ENCODE measurements at places on chromosomes 7 and 10.

DNA sequence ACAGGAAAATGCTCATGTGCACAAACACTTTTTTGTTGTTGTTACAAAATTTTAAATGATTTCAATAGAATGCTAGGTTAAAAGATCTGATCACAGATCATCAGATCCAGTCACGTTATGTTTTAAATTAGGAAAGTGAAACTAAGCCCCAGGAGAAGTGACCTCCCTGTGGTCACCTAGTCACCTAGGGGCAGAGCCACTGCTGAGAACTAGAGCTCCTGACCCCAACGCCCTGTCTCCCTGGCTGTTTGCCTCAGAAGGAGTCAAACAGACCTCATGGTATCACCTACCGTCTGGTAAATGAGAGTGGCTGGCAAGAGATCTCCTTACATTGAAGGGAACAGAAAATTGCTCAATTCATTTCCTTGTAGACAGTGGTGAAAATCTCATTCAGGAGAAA, 447.3 kb downstream of the ADRA2A start:
- DNase-seq, result no peak

DNA sequence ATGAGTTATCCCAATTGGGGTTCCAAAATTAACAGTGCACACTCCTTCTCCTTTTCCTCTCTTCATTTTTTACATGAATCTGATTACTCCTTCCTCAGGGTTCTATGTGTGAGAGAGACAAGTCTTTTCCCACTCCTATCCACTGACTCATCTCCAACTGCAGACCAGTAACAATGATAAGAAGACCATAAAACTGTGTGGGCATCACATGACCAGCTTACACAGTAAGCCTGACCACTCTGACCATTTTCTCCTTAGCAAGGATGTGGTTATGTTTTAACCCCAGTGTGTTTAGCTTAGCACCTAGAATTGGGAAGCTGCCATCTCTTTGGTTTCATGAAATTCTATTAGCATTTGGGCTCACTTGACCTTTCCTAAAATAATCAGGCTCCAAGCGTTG, 145.0 kb upstream of the CALCR start:
- no peak for DNase-seq

- no peak for DNase-seq
These were observed 23.1 kb upstream of the JAZF1 start for GRCh38 chr7:28203508-28204240.

DNA sequence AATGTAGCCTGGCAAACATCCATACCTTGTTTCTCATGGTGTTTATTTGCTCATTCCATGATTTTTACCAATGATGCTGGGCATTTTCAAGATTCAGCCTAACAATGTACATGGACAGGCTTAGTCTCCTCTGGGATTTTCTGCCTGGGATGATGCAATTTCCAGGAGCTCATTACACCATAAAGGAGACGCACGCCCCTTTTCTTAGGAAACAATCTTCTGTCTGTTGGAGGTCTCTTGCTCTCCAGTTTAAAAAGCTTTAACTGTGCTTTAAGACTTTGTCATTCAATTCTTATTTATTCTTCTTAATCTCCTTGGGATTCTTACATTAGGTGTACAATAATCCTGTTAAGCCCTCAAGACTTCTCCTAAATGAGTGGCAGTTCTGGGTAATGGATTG, 150.3 kb upstream of the NRP1 start:
- DNase-seq, result no peak

- DNase-seq, result no peak
These were observed 50.2 kb downstream of the SND1 start for GRCh38 chr7:127702052-127702652.

DNA sequence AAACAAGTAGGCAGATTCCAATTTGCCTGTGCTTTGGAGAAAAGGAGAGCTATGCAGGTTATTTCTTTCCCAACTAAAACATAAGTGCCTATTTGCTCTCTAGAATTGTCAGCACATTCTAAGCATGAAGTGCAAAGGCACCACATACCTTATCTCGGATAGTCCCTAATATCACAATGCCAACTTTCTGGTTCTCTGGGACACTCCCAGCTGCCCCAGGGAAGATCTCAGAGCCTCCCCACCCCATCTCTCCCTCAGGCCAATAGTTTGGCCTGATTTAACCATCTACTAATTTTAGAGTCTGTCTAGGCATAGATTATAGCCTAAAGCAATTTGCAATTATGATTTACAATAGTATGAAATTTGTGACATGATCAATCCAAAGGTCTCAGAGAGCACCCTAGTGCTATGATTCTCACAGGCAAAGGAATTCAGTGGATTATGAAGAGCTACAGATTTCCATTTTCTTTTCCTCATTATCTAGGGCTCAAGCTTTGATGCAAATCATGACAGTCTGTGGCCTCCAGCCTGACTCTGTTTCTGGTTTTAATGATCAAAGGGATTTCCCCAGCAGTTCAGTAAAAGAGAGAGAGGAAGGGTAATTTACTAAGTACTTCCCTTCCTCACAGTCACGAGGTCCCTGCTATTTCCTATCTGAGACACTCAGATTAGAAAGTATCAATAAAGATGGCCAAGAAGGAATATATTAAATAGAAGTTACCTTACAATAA, 29.0 kb upstream of the IL6 start:
- no peak for DNase-seq

DNA sequence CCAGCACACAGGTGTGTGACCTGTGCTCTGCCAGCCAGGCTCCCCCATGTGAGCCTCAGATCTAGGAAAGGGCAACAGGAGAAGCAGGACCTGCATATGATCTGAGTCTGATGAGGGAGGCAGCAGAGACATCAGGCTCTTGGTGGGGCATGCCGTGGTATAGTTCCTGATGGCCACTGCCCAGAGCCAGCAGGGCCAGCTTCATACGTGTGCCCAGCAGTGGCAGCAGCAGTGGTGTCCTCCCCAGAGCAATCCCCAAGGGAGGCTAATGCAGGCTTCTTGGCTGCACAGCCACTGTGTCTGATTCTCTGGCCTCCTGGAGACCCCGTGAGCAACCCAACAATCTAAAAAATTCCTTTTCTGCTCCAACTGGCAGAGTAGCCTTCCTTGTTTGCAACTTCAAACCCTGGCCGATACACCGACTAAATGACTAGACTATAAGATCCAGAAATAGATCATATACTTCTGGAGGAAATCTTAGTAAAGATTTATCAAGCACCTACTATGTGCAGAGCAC, 230.6 kb upstream of the ZMIZ1 start:
- no peak for DNase-seq

- no peak for DNase-seq
These were observed 5.2 kb downstream of the OPTN start for GRCh38 chr10:13105184-13105583.

DNA sequence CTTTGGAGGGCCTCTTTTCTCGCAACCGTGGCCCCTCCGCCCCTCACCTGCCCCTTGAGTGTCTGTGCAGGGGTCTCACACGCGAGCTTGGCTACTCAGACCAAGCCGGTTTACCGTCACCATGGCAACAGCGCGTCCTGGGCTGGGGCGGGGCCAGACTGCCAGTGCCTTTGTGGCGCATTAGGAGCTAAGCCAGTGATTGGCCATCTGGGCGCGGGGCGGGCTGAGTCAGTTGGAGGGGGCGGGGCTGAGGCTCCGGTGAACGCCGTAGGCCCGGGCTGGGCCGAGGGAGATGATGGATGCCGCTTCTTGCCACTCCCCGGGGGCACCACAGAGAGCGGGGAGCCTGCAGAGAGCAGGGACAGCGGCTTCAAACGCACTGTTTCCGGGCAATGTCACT, 48.7 kb upstream of the FXYD4 start:
- peak; percentile 50 for DNase-seq

DNA sequence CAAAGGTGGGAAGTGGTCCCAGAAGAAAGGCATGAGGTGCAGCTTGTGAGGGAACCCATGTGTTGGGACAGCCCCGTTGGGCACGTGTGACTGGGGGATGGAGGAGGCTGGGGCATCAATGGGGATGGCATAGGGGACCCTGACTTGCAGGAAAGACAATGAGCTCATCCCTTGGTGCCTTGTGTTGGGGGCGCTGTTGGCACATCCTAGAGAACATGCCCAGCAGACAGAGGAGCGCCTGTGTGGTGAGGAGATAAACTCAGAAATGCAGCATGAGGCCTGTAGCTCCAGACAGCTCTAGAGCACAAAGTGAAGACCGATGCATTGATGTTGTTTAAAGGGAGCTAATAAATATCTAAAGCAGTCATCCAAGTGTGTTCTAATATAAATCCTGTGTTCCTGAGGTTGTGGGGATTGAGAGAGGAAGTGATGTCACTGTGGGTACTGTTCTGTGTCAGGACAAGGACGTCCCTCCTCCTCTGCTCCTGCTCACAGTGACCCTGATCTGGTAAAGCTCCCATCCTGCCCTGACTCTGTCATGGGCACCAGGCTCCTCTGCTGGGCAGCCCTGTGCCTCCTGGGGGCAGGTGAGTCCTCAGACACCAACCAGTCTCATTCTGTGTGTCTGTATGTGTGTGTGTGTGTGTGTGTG, 126.1 kb upstream of the PRSS58 start:
- DNase-seq, result no peak

GRCh38 chr7:32494946-32495297, 367 bp upstream of the AVL9 start:
- DNase-seq, result no peak

DNA sequence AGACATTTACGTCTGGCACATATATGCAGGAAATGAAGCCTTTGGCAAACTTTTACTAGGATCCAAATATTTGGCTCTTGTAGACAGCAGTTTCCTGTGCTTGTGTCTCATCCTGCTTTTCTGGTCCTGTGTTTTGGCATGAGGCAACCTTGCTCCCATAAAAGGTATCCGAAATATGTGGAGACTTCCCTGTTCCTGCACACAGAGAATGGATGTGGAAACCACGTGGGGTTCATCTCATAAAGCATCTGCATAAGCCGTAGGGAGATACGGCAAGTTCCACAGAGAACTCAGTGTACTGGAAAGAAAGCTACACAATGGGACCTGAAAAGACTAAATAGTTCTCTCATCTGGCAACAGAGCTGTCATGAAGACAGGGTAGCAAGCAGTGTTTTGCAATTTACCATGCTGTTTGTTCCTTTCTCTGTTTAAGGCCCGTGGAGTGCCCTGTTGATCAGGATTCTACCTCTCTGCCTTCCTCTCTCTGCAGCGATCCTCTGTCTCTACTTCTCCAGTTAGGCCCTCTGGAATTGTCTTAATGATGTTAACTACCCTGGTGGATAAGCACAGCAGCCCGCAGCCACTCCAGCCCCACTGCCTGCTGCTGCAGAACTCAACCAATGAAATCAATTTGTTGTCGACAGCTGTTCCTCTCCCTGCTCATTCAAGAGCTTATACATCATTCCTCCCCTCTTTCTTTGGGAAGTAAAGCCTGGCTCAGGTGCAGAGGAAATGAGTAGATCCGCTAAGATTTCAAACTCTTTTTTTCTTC, 293.6 kb downstream of the CSTF2T start:
- DNase-seq, result no peak

GRCh38 chr7:134907639-134908038, 78.7 kb upstream of the AGBL3 start:
- no peak for DNase-seq

DNA sequence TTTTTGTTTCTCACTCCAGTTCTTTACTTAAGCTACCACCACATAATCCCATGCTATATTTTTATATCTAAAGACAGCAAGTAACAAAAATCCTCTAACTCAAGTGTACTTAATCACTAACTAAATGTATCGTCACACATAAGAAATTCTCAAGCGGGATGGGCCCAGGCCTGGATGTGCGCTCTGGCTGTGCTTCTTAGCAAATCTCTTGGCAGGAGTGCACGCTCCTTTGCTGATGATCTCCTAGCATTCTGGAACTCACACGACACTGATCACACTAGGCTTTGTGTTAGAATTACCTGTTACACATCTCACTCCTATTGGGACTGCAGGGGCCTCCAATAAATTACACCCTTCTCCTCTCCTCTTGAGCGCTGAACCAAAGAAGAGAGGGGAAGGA, 46.7 kb upstream of the CALD1 start:
- no peak for DNase-seq

DNA sequence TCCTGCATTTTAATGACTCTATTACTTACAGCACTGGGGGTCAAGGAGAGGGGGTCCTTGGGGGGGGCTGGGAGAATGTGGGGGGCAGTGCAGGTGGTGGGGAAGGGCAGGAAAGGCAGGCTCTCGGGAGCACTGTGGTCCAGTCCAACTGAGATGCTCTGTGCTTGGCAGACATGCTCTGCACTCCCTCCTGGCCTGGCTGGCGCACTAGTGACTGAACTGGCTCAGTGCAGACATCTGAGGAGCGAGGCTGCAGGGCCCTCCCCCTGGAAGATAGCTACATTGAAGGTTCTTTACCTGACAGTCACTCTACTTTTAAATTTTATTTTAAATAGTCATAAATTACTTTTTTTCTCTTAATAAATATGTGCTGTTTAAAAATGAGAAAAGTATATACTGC, 105.7 kb downstream of the NEURL1 start:
- no peak for DNase-seq

GRCh38 chr7:106288263-106288662, 3.5 kb upstream of the NAMPT start:
- DNase-seq, result no peak

- DNase-seq, result no peak
These were observed 94.0 kb upstream of the TARP start for GRCh38 chr7:38367301-38367890.

GRCh38 chr10:14014423-14014822, 316.3 kb downstream of the FRMD4A start:
- no peak for DNase-seq

DNA sequence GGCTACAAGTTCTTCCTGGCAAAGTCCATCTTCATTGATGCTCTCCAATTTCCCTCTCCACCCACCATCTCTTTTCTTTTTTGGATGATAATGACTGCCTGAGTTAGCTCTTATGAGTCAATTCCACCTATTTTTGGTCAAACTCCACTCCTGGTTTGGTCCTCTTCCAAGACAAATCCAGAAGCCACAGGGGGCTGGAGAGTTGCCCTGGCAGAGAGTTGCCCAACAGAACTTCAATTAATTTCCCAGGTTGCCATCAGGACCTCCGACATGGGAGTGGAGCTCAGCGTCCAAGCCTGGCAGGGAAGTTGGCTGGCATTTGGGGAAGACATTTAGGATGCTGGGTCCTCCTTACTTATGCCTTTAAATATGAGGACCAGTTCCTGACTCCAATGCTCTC, 29.2 kb upstream of the KCNMA1 start:
- no peak for DNase-seq

- DNase-seq, result no peak
These were observed 433.2 kb upstream of the GHITM start for GRCh38 chr10:83706120-83706519.

DNA sequence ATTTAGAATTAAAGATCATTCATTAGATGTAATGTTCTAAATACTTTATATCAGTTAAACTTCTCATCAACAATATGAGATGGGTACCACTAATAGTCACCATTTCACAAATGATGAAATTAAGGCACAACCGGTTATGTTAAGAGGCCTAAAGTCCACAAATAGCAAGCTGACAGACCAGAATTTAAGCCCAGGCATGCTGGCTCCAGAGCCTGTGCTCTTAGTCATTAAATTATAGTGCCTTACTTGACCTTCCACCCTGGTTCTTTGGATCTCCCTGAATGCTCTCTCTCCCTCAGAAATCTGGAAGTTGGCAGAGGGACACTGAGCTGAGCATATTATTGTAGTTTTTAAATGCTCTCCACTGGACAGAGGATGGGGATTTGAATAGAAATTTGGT, 3.6 kb downstream of the LIPN start:
- DNase-seq, result no peak

GRCh38 chr10:115982526-115982925, 290.5 kb downstream of the GFRA1 start:
- no peak for DNase-seq

- no peak for DNase-seq
These were observed 323.6 kb downstream of the BBS9 start for GRCh38 chr7:33452805-33453502.

GRCh38 chr7:106417273-106417902, 132.6 kb upstream of the NAMPT start:
- no peak for DNase-seq

Measured in stimulated activated CD8-positive, alpha-beta memory T cell treated with anti-CD3 and anti-CD28 coated beads, Interleukin-2, amount 100 ng/mL, for 1 hour (primary cell).